CD4-positive, alpha-beta T cell treated with Interleukin-2 at 100 ng/mL for 4 hours (primary cell): ENCODE measurements at places on chromosomes 1 and 21.

DNA sequence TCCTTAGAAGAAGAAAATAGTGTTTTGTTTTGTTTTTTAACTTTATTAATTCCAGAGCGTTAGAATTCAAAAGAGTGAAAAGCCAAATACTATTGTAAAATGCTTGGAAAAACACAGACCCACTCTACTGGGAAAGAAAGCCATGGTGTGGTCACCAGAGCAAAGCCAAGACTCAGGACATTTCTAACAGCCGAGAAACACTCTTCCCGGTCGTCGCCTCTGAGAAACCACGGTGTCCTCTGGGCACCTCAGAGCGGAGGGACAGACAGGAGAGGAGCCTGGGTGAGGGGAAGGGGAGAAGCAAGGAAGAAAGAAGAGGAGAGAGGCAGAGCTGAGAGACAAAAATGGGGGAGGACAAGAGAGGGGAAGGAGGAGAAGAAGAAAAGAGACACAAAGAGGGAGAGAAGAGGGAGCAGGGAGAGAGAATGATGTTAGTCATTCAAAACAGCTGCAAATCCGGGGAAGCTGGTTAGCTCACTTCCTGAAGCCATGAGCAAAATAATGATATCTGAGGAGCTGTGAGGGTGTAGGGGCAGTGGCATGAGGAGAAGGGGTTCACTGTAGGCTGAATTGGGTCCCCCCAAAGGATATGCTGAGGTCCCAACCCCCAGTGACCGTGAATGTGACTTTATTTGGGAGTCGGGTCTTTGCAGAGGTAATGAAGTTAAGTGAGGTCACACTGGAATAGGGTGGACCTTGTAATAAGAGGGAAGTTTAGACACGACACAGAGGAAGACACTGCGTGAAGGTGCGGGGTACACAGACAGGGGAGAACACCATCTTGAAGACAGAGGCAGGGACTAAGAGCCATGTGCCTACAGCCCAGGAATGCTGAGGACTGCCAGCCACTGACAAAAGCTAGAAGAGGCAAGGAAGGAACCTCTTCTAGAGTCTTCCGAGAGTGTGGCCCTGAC, 58.2 kb upstream of the DMRTB1 start:
- no peak for DNase-seq

DNA sequence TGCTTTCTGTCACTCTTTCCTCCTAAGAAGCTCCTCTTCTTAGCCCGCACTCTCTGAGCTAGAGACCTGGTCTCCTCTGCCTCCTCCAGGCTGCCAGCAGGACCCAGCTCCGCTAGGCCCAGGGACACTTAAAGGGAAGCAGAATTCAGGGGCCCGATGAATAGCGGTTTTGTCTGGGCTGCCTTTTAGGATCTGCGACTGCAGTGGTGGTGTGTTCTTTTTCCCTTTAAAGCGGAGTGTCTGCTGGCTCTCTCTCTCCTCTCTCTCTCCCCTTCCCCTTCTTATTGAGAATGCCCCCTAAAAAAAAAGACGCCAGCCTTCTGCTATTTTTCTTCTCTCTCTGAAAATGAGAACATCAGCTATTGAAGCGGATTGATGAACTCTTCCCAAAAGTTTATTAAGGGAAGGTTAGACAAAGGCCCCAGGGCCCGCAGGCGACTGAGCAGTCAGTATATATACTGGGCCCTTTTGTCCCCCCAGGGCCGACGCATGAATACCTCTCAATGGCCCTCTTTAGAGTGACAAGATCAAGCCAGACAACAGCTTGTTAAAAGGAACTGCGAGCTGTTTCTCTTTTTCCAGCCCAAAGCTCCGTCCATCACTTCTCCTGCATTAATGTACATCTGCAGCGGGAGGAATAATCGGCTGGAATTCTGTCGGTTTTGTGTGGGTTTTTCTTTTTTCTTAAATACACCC, 27.0 kb downstream of the PAX7 start:
- no peak for DNase-seq

DNA sequence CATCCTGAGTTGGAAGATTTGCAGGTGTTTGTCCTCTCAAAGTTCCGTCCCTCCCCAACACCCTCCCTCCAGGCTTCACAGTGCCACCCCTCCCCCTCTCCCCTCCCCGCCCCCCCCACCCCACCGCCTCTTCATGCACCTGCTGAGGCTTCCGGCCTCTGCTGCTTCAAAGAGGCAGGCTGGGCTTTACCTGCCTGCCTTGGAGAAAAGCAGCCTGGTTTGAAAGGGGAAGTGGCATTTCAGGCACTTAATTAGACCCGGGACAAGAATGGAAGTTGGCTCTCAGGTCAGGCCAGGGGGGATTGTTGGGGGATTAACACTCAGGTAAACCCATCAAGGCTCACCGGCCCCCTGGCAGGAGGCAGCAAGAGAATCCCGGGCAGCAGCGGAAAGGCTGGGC, 21.1 kb downstream of the PAX7 start:
- DNase-seq: no peak

GRCh38 chr1:150678988-150679387, 18.0 kb downstream of the GOLPH3L start:
- no peak for DNase-seq

DNA sequence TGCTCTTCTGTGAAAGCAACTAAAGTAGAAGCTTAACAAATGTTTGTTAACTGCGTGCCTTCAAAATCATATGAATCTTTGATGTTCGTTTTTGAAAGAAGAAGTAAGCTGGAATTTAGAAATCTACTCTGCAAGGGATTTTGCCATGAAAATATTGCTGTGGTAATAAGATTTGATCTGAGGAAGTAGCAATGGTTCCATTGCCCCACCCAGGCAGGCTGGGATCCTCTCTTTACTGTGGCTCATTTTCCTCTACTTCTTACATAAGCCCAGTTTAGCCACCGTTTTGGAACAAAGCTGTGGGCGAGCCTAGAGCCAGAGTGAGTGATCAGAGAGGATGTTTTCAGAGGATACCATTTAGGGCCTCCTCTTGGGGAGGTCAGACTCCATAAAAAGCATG, 20.3 kb upstream of the PTGFRN start:
- DNase-seq: no peak

DNA sequence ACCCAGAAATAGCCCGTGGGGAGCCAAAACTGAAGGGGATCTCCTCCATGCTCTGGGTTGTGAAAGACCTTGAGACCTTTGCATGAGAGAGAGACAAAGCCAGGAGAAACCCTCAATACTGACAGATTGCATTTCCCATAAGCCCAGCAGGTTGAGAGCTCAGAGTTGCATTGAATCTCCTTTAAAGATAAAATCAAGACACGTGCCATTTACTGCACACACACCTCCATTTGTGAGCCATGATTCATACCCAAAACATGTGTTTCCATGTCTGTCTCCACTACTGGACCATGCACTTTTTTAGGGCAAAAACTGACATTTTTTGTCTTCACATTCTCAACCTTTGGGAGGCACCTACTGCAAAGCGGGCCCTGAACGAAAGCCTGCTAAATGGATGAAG, 144.0 kb upstream of the NRIP1 start:
- no peak for DNase-seq

DNA sequence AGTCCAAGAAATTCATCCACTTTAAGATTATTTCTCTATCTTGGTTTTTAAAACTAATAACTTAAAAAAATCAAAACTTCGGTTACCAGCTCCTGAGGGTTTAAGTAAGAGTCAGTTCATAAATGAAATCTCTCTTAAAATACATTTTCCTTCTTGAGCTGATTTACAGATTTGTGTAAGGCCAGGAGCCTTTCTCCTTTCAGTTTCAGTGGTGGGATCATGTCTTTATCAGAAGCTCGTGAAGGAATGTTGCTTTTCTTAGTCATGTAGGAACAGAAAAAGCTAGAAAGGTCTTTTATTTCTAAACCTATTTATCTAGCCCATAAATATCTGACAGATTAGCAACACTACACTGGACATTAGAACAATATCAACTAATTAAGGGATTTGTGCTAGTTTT, 390.2 kb downstream of the GPATCH2 start:
- no peak for DNase-seq

- DNase-seq: no peak
These were observed 7.5 kb downstream of the TNFSF18 start for GRCh38 chr1:173043253-173043652.

DNA sequence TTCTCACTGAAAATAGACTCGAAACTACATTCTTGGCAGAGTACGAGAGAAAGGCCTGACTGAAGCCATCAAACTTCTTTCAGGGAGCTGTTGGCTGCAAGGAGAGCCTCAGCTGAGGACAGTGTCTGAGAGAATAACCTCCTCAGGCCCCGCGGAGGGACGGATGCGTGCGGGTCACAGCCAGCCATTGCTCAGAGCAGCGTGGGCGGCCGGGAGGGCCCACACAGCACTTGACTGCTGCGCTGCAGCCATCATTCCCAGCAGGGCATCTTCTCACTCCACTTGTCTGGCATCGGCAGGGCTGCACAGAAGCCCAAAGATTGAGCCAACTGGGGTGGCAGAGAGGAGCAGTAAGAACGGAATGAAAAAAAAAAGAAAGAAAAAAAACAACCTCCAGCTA, 113.5 kb downstream of the XCL2 start:
- DNase-seq: no peak
